ENCODE measurements at places on chromosomes 3 and 15. TPM values are rescaled to one million over a fixed set of nuclear protein-coding genes. Genes with fewer than 3 reads are reported as not detected.

The ZKSCAN7 gene
- total RNA-seq = 8.5 TPM

The GDPGP1 gene
- 5.6 TPM for total RNA-seq

The WNT5A gene
- 5.6 TPM for total RNA-seq

The TMEM158 gene
- total RNA-seq = 35.5 TPM

DNA sequence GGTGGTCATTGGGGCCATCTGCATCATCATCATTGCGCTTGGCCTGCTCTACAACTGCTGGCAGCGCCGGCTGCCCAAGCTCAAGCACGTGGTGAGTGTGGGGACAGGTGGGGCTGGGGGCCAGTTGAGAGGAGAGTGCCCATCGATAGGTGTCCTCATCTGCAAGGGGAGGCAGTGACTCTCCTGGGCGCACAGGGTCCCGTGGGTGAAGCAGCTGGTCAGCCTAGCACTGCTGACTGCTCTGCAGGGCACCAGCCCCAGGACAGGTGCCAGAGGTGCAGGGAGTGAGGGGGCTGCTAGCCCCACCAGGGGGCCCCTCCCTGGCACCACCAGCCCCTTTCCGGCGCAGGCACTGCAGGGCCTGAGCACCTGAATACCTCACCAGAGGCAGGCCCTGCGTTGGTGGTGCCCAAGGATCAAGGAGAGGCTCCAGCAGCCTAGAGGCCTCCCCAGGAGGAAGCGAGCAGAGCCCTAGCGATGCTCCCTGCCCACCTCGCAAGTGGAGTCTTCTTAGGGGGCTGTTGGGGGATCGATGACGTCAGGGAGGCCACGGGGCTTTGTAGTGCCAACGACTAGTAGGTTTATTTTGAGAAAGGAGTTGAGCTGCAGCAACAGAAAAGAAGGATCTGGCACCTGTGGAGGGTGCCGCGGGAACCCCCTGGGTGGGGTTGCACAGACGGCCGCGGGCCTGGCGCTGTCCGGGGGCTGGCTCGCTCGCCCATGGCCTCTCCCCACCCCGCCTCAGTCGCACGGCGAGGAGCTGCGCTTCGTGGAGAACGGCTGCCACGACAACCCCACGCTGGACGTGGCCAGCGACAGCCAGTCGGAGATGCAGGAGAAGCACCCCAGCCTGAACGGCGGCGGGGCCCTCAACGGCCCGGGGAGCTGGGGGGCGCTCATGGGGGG, 976 bp upstream of the ABTB1 start:
- no peak for DNase-seq
- H3K27me3 ChIP-seq = no peaks in the 10 kb centered on the region
- peaks cover 10% of the 10 kb centered on the region for H3K4me1 ChIP-seq
- H3K36me3 ChIP-seq = no peaks in the 10 kb centered on the region

- H3K27me3 ChIP-seq = no peaks in the 10 kb centered on the region
- no peaks in the 10 kb centered on the region for H3K4me1 ChIP-seq
- DNase-seq = no peak
- no peak overlapping the region for H3K4me3 ChIP-seq
Measured at GRCh38 chr3:85603378-85603777, 644.6 kb downstream of the CADM2 start.

- H3K27me3 ChIP-seq = no peaks in the 10 kb centered on the region
- H3K4me1 ChIP-seq = peaks cover 5% of the 10 kb centered on the region
- H3K27ac ChIP-seq = peak overlapping the region; percentile 40
- H3K4me3 ChIP-seq = peak overlapping the region; percentile 5
Measured at GRCh38 chr3:10553591-10554235, 48.3 kb upstream of the ATP2B2 start.

- DNase-seq = no peak
- H3K4me3 ChIP-seq = no peak overlapping the region
- H3K27ac ChIP-seq = no peak overlapping the region
- no peaks in the 10 kb centered on the region for H3K36me3 ChIP-seq
Measured at GRCh38 chr3:21624524-21624923, 126.5 kb downstream of the ZNF385D start.

- no peaks in the 10 kb centered on the region for H3K27me3 ChIP-seq
- H3K36me3 ChIP-seq = no peaks in the 10 kb centered on the region
Measured at GRCh38 chr15:40949756-40950207, 3.5 kb upstream of the CHAC1 start.

DNA sequence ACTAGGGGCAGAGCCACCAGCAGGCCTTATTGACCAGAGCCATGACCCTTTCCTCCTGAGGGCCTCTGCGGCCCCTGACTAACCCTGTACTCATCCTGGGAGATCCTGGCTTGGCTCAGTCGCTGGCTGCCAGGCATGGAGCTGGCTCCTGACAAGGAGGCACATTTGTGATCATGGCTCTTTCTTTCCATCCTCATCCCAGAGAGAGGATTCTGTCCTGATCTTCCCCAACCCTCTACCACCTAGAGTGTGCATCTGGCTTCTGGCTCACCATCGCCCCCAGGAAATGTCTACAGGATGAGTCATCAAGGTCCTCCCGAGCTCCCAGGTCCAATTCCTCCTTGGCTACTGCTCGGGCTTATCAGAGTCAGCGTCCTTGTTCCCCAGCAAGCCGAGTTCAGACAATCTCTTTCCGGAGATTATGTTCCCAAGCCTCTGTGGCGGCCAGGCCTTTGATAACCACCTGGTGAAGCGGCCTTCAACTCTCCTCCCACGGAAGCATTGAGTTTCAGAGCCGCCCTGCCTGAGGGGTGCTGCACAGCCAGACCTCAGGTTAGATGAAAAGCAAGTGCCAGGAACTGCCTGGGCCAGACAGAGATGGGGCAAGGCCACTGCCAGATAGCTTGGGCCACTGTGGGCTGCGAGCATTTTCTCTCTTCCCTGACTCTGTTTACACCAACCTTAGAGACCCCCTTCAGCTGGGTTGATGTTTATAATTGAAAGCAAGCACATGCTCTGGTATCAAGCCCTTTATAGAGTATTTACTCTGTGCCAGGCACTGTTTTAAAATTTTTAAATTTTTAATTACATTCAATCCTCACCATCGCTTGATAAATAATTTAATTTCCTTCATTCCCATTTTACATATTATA, 44.3 kb upstream of the MRPS22 start:
- H3K4me3 ChIP-seq = no peak overlapping the region
- no peaks in the 10 kb centered on the region for H3K4me1 ChIP-seq
- H3K27me3 ChIP-seq = no peaks in the 10 kb centered on the region
- no peak for DNase-seq

DNA sequence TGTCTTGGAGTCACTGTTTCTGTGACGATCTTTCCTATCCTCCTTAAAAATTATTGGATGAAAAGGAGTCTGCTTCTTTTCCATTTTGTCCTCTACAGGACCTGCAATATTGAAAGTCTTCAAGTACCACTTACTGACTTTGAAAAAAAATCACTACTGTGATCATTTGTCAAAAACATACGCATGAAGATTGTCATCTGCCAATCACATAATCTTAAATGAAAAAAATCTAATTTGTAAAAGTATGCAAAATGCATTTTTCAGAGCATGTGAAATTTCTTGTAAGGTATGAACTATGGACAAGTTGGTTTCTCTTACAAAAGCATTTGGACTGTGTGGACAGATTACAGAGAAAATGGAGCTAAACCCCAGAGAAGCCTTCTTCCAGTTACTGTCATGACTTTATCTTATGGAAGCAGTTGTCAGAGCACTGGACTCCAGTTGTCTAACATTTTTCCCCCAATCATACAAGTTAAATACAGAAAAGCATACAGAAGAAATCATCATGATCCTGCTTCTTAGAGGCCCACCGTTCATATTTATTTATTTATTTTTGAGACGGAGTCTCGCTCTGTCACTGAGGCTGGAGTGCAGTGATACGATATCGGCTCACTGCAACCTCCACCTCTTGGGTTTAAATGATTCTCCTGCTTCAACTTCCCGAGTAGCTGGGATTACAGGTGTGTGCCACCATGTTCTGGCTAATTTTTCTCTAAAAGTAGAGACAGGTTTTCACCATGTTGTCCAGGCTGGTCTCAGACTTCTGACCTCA, 3.4 kb upstream of the PXK start:
- no peak overlapping the region for H3K27ac ChIP-seq
- H3K36me3 ChIP-seq = no peaks in the 10 kb centered on the region
- peaks cover 4% of the 10 kb centered on the region for H3K27me3 ChIP-seq
- H3K4me3 ChIP-seq = no peak overlapping the region
- H3K4me1 ChIP-seq = no peaks in the 10 kb centered on the region
